Hematopoietic multipotent progenitor cell (in vitro differentiated cells): ENCODE measurements at places on chromosomes 4 and X. TPM values are rescaled to one million over a fixed set of nuclear protein-coding genes. Genes with fewer than 3 reads are reported as not detected.

DNA sequence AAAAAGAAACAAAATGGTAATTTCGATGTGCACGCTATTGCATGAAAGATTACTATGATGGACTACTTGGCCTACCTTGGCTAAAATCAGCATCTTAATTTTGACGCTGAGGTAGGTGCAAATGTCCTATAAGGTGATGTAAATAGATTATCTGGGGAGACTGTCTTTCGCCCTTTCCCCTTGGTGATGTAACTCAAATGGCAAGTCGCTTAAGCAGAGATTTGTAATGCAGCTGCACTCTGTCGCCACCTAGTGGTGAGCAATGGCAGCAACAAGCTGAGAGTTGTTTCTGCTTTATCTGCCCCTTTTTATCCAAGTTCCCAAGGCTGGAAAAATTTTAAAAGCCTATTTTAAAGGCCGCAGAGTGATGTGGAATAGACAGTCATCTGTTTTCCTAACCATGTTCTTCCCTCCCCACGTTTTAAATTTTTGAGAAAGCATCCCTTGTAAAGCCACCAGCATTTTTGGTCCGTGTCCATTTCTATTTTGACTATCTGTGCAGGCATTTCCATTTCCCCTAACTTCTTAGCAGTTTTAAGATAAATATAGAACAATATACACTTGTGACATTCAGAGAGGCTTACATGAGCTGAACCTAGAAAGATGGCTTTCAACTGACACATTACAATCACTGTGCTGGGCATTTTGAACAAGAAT is 62.4 kb upstream of the PDLIM3 start:
- peak; percentile 68 for DNase-seq

- DNase-seq, result no peak
Measured at GRCh38 chr4:1205586-1206298, 33.4 kb upstream of the SPON2 start.

DNA sequence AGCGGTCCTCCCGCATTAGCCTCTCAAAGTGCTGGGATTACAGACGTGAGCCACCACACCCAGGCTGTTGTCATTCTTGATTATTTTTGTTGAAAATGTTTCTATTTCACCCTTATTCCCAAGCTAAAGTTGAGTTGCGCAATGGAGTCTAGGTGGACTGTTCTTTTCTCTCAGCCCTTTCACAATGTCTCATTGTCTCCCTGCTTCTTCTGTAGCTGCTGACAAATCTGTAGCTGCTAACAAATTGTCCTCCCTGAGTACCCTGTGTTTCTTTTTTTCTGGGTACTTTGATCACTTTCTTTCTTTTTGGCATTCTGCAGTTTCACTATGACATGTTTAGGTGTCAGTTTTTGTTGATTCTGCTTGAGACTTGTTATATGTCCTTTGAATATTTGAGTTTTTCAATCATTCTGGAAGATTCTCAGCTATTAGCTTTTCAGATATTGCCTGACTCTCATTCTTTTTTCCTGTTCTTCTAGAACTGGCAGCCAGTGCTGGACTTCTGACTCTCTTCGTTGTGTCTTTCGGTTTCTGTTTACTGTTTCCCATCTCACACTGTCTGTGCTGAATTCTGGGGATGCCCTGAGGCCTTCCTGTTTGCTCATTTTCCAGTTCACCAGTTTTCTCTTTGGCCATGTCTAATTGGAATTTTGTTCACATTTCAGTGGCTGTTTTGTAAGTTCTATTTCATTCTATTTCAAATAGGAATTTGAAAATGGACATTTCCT is 6.6 kb downstream of the ABCD1 start:
- DNase-seq, result no peak

DNA sequence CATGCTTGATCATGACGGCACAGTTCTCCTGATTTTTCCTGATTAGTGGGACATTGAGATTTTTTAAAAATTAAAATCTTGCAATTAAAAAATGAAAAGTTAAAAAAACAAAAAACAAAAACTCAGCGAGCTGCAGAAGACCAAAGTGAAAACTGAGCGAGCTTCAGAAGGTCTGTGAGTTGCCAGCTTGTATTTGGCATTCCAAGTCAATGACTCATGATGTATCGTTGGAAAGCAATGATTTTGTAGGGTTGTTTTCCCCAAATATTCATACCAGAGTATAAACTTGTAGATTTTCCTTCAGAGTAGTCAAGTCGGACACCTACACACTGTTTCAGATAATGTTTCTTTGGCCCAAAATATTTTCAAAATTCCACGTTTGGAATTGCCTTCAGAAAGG is 76.9 kb downstream of the LRRC66 start:
- no peak for DNase-seq

GRCh38 chr4:14096396-14096965 is 469.0 kb upstream of the BOD1L1 start:
- DNase-seq, result no peak

DNA sequence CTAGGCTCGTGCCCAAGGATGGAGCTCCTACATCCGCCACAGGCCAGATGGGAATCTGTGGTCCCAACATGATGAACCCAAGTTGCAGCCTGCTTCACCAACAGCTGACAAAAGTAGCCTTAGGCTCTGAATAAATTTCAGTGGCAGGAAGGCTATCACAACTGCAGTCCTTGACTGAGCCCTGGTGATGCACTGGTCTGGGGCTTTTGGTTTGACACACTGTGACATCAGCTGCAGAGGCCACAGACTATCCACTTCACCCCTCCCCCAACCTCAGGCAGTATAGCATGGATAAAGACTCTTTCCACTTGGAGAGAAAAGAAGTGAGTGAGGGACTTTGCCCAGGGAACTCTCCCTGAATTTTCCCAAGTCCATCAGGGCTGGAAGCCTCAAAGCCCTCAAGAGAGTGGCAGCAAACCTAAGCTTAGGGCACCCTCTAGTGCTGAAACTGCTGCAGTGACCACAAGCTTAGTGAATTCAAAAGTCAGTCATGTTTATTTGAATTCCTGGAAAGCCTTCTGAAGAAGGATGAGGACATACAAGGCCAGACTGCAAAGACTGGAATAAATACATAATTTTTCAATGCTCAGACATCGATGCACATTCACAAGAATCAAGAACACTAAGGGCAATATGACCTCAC is 135.0 kb upstream of the TENT5D start:
- DNase-seq, result peak; percentile 1

The ARHGEF38 gene
- total RNA-seq, result under 0.01 TPM

- DNase-seq, result no peak
Measured at GRCh38 chrX:134570899-134571298, 87.4 kb downstream of the PLAC1 start.

- DNase-seq, result no peak
Measured at GRCh38 chr4:185201977-185202962, 1.5 kb downstream of the CFAP97 start.

- no peak for DNase-seq
Measured at GRCh38 chr4:182143086-182143821, 99.9 kb upstream of the TENM3 start.

DNA sequence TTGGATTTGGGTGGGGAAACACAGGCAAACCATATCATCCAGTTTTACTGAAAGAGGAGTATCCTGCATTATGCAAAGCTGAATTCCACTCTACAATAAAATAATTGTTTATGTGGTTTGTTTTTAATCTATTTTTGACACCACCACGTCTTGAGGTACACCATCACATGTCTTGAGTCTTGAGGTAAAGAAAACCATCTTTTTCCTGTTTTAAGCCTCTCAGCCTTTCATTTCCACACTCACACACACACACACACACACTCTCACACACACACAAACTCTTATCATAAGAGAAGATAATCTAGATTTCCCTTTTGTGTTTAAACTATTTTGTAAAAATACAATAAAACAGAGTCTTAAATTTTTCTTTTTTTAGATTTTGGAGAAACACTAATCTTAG is 32.0 kb downstream of the SPIN3 start:
- DNase-seq, result no peak

The ZNF330 gene
- 25.6 TPM for total RNA-seq

GRCh38 chr4:159010563-159011260 is 92.2 kb upstream of the RAPGEF2 start:
- DNase-seq, result no peak

DNA sequence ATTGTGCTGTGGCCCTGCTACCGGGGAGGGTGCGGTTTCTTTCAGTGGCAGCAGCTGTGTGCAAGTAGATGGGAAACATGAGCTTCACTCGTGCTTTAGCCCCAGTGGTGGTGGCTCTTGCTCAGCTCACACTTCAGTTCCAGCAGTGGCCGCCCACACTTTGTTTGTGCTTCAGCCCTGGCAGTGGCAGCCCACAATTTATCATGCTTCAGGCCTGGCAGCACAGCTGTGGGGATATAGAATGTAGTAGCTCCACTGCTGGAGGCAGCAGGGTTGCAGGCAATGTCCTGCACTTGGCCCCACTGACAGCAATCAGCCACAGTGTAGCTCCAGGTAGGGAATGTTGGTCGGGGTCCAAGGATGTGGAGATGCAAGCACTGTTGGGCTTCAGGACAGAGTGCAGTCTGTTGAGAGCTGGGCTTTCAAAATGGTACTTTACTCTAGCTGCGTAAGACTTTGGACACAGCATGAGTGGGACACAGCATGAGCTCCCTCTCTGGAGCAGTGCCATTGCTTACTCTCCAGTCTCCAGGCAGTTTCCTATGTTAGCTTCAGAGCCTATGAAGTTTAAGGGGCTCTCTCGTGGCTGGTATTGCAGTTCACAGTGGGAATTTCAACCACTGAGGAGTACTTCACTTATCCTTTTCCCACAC is 413.1 kb downstream of the PDGFC start:
- no peak for DNase-seq

DNA sequence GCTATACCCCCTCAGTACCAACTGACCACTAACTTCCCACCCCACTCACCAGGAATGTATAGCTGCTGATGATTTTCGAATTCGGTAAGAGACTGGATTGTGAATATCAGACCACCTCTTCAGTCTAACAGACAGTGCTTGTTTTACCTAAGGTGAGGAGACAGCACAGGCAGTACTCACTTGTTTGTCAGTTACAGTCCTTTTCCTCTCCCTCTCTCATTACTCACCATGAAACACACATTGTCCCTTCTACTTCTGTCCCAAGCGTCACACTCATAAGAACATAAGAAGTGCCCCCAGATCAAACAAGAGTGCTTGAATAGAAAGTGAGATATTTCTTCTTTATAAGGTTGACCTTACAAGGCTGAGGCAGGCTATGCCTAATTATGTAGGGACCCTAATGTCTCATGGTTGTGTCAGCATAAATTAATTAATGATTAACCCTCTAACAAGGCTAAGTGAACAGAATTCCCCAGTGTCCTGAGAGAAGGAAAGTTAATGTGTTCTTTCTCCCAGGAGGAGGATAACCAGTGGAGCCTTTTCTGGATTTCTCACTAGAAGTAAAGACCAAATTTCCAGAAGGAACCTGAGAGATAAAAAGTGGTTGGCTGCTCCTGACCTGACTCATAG is 32.2 kb downstream of the ZCCHC12 start:
- no peak for DNase-seq

GRCh38 chrX:2608638-2609430 is 82.3 kb upstream of the CD99 start:
- peak; percentile 53 for DNase-seq

- DNase-seq, result no peak
Measured at GRCh38 chr4:161428180-161428965, 735.4 kb downstream of the FSTL5 start.

The IL2RG gene
- 119 TPM for total RNA-seq

DNA sequence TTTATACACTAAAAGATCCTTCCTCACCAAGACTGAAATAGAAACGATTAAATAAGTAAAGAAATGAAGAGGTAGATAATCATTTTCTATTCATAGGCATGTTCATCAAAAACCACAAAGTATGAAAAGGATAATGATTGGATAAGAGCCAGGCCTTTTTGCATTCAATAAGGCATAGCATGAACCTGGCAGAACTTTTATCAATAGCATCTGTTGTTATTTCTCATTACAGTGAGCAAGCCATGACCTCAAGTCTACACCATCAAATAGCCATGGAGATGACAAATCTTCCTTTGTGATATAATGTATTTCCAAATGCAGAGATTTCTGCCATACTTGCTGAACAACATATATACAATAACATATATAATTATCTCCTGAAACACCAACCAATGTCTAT is 206.0 kb upstream of the SLC7A11 start:
- no peak for DNase-seq

GRCh38 chr4:89070041-89070440 is 13.1 kb upstream of the FAM13A start:
- no peak for DNase-seq

The EGF gene
- total RNA-seq, result 1.1 TPM

The ADH1A gene
- total RNA-seq, result not detected

DNA sequence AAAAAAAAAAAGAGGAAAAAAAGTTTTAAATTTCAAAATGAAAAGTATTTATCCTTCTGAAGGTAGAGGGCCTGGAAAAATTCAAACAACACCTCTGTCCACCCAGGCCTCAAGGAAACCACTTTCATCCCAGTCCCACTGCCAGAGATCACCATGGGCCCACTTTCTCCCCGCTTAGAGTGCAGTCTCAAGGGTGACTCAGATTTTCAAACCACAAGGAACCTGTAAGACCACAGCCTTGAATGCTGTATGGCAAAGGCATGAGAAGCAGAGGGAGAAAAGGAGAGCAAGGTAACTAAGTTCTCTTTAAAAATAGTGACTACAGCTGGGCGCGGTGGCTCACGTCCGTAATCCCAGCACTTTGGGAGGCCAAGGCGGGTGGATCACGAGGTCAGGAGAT is 87.9 kb upstream of the PACRGL start:
- no peak for DNase-seq

GRCh38 chrX:103480526-103480925 is 38.8 kb downstream of the RAB40A start:
- no peak for DNase-seq
